ENCODE measurements at places on chromosomes 16 and 17.

GRCh38 chr16:84851192-84852127 lies 31.7 kb downstream of the CRISPLD2 start:
- DNase-seq, result no peak

DNA sequence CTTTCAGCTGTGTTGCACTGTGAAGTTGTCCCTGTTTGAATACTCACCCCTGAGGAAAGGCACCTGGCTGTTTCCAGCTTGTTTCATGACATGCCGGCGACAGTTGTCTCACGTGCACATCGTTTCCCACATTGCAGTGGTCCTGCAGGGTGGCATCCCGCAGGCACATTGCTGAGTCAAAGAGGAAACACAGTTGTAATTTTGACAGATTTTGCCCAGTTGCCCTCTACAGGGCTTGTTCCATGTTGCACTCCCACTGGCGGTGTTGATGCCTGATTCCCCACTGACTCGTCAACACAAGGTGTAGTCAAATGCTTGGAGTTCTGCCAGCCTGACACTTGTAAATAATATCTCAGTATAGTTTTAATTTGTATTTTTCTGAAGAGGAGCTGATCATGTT lies 23.8 kb downstream of the EPN2 start:
- peak; percentile 33 for DNase-seq

GRCh38 chr17:44345454-44346026 lies 438 bp downstream of the GRN start:
- DNase-seq, result peak; percentile 96

- no peak for DNase-seq
Observed at GRCh38 chr16:85652431-85653221, 36.1 kb downstream of the GINS2 start.

GRCh38 chr17:71527311-71527710 lies 593.5 kb upstream of the SOX9 start:
- DNase-seq, result no peak

GRCh38 chr16:20865420-20866131 lies 34.6 kb downstream of the DCUN1D3 start:
- no peak for DNase-seq

GRCh38 chr17:15436473-15437302 lies 30.7 kb downstream of the CDRT4 start:
- DNase-seq, result peak; percentile 58

GRCh38 chr17:28883967-28884702 lies 13.4 kb downstream of the FLOT2 start:
- no peak for DNase-seq

DNA sequence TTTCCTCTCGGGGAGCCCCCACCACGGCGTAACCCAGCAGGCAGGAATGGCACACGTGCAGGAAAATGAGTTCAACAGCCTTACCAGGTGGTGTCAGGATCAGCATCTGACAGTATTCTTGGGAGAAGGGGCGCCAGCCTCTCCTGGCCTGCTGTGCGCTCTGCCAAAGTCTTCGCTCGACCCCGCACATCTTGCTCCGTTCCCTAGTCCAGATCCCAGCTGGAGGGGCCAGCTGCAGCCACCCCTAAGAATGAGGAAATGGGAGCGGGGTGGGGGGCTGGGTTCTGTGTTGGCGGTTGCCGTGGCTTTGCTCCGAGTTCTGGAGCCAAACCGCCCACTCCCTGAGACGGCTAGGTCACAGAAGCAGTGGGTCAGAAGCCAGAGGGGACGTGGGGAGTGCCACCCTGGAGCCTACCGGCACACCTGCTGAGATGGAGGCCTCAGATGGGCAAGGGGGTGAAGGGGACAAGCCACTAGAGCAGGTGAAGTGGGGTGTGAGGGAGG lies at the start of gene CHCT1:
Gene CHCT1, plus strand, starts transcription at position 328 of the 504 bp plus-strand sequence. Its CDS starts 104 bp downstream, at position 432.
- no peak for DNase-seq

DNA sequence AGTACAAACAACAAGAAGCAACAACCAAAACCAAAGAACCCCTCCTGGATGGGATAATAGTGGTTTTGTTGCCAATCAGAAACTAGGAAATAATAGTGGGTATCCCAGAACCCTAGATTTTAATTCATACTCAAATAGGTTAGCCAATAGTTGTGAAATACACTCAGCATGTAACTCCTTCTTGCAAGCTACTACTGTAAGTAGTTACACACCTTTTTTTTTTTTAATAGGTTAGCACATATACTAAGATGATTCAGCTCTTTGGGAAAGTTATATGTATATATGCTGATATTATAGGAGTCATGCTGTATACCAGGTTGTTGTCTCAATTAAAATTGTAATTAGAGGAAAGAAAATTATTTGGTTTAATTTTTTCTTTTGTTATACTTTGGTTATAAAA lies 92.5 kb upstream of the HAS3 start:
- no peak for DNase-seq

DNA sequence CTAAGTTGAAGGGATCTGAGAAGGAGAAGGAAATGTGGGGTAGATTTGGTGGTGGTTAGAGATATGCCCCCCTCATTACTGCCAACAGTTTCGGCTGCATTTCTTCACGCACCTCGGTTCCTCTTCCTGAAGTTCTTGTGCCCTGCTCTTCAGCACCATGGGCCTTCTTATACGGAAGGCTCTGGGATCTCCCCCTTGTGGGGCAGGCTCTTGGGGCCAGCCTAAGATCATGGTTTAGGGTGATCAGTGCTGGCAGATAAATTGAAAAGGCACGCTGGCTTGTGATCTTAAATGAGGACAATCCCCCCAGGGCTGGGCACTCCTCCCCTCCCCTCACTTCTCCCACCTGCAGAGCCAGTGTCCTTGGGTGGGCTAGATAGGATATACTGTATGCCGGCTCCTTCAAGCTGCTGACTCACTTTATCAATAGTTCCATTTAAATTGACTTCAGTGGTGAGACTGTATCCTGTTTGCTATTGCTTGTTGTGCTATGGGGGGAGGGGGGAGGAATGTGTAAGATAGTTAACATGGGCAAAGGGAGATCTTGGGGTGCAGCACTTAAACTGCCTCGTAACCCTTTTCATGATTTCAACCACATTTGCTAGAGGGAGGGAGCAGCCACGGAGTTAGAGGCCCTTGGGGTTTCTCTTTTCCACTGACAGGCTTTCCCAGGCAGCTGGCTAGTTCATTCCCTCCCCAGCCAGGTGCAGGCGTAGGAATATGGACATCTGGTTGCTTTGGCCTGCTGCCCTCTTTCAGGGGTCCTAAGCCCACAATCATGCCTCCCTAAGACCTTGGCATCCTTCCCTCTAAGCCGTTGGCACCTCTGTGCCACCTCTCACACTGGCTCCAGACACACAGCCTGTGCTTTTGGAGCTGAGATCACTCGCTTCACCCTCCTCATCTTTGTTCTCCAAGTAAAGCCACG lies 28.3 kb downstream of the STH start:
- DNase-seq, result peak; percentile 53

DNA sequence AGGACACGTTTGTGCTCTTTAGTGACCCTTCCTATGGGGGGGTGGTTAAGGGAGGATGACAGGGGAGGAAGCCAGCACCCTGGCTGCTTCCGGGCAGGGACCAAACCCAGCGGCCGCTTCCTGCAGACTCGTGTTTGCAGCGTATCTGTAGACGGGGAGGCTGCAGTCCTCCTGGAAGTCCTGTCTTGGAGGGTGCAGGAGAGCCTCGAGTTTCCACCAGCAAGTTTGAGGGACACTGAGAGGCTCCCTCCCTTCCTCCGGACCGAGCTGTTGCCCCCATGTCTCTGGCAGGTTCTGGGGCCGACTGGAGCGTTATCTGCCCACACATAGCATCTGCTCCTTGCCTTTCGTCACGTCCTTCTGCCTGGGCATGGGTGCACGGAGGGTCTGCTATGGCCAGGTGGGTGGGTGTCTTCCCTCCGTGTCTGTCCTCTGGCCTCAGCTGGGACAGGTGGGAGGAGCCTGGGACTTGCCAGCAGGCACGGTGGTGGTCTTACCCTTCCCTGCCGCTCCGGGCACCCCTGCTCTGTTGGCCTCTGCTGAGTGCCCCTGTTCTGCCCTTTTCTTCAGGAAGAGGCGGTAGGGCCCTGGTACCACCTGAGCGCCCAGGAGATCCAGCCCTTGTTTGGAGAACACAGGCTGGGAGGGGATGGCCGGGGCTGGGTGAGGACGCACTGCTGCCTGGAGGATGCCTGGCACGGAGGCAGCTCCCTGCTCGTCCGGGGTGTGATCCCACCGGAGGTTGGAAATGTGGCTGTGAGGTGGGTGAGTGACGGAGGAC lies 8.8 kb downstream of the ENGASE start:
- no peak for DNase-seq

GRCh38 chr17:41864498-41864835 lies 756 bp downstream of the KLHL11 start:
- DNase-seq, result peak; percentile 19

DNA sequence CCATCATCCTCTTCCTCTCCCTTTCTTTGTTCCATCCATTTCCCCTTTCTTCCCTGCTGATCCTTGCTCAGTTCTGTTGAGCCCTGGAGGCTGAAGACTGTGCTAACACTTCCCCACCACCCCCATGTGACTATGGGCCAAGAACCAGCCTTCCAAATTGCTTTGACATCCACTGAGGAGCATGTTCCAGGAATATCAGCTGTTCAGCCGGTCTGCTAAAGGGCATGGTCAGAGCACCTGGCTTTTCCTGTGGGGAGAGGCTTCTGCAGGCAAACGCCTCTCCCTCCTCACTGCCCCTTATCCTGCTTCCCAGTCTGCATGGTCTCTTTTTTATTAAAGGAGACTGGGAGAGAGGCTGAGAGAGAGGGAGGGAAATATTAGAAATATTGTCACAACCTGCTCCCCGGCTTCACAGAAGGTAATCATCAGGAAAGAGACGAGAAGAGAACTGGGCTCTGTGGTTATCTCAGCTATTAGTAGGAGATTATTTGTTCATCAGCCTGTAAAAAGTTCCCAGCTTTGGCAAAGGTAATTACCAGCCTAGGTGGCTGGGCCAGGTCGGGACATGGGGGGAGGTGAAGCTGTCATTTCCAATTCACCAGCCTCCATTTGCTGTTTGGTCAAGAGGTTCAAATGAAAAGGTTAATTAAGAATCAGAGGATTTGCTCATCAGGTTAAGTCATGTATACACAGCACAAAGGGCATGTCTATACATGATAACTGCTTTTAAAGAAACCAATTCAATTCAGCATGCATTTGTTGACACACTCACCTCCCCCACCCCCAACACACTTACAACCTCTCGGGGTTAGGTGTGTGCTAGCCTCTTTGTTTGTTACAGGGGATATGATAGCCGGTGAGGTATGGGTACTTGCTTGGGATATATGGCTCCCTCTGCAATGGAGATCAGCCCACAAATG lies 83.7 kb upstream of the CRHR1 start:
- DNase-seq, result no peak
